ENCODE measurements at places on chromosomes 16 and 17.
A peak's percentile ranks its signal among the peaks of the same experiment; 100 is the strongest.

DNA sequence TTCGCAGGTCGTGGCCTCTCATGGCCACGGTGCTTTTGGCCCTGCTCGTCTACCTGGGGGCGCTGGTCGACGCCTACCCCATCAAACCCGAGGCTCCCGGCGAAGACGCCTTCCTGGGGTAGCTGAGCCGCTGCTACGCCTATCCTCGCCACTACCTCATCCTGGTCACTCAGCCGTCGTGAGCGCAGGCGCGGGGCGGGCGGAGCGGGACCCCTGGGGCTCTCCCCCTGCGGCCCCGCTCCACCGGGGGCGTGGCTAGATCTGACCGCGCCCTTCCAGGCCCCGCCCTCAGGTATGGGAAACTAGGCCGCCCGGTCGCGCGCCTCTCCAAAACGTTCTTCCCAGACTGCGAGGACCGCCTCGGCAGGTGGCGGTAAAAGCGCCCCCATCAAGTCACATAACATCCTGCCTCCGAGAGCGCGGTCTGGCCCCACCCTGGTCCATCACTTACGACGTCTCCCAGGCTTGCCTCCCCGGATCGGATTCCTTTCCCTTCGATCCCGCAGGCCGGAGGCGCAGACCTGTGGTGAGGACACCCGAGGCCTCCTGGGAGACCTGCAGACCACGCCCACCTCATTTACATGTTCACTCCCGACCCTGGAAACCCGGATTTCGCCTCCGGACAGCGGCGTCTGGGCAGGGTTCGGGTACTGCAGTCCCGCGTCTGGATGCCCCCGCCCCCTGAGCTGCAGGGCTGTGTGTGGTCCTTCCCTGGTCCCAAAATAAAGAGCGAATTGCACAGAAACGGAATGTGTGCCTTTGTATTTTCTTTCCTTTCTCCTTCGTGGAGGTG is 91.5 kb upstream of the TMEM97 start:
- DNase-seq = peak; percentile 57

GRCh38 chr16:57897053-57897784 is 73.7 kb downstream of the CNGB1 start:
- no peak for DNase-seq

DNA sequence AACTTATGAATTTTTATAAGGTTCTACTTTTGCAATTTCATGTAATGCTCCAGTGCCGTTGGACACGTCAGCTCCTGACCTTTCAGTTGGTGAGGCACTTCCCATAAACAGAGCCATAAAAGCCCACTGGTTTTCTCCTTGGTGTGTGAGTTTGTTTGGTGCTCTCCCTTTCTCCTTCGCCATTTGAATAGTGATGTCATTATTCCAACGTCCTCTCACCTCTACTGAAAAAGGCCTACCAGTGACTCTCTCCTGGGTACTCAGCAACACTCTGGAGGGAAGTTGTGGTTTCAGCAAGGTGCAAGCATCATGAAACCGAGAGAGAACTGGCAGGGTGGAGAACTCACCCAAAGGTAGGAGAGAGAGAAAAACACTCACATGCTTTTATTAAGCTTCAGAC is 29.6 kb upstream of the HNF1B start:
- peak; percentile 46 for DNase-seq

DNA sequence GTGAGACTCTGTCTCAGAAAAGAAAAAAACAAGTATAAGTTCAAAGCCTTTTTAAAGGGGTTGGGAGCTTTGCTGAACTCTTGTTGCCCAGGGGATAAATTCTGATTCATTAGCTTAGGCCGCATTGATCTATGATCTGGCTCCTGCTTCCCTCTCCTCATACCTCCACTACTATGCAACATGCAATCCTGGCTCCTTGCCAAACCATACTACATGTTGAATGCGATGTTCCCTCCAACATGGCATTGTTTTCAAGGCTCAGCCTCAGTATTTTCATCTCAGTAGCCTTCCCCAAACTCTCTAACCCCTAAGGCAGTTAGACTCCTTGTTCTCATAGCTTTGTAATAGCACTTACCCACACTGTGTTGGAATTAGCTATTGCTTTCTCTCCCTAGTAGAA is 6.2 kb downstream of the REXO5 start:
- no peak for DNase-seq

DNA sequence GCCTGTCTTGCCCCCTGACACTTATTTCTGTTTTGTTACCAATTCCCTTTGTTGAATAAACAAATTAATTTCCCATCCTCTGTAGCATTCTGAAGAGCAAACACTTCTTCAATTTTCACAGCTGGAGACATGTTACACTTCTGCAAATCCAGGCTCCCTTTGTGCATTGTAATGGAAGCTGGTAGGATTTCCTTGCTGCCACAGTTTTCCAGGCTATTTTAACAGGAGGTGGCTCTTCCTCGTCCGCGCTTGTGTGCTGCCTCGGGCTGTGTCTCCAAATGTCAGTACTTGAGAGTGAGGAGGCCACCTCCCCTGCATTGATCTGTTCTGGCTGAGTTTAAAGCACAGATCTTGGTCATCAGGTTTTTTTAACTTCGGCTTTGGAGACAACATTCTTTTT is 40.0 kb downstream of the SOST start:
- no peak for DNase-seq

- DNase-seq = no peak
Measured at GRCh38 chr17:20096430-20096829, 87.3 kb downstream of the SPECC1 start.

DNA sequence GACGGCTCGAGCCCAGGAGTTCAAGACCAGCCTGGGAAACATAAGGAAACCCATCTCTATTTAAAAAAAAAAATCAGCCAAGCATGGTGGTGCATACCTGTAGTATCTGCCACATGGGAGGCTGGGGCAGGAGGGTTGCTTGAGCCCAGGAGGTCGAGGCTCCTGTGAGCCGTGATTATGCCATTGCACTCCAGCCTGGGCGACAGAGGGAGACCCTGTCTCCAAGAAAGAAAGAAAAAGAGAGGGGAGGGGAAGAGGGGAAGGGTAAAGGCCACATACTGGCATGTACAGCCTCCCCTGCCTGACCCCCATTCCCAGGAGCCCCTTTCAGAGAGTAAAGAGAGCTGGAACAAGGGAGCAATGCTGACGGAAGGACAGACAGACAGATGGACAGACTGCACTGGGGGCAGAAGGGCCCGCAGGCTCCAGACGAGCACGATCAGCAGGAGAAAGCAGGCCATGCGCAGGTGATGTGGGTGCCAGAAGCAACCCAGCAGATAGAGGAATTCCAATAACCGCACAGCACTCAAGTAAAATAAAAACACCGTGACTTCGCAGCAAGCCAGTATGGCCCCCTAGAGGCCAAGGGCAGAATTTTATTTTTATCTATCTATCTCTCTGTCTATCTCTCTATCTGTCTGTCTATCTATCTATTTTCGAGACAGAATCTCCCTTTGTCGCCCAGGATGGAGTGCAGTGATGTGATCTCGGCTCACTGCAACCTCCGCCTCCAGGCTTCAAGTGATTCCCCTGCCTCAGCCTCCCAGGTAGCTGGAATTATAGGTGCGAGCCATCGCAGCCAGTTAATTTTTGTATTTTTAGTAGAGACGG is 27.1 kb upstream of the SNN start:
- no peak for DNase-seq

DNA sequence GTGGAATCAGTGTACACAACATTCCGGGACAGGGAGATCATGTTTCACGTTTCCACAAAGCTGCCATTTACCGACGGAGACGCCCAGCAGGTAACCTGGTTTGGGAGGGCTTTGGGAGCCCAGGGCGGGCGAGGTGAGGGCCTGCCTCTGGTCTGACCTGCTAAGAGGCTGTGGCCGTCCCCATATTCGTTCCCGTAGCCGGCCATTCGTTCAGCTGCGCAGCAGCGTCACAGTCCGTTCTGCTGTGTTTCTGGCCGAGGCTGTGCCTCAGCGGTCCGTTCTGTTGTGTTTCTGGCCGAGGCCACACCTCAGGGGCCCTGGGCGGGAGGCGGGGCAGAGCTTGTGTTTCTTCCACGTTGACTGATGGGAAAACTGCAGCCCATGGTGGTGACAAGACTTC is 68.0 kb downstream of the OR1D5 start:
- DNase-seq = no peak

DNA sequence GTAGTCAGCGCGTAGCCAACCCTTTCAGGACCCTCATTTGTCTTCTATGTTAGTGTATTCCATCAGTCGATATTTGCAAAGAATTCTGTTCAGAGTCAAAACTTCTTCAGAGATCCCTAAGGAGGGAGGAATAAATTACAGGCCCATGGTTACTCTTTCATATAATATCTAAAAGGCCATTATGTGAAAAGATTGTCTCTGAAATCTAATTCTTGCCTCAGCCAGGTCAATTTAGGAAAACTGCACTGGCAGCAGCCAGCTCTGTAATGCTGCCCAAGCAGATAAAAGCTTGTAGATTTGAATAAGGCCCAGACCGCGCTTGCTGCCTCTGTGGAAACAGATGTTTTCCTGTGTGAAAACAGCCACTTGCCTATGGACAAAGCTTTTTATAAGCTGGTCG is 379.8 kb downstream of the CNTNAP4 start:
- no peak for DNase-seq

DNA sequence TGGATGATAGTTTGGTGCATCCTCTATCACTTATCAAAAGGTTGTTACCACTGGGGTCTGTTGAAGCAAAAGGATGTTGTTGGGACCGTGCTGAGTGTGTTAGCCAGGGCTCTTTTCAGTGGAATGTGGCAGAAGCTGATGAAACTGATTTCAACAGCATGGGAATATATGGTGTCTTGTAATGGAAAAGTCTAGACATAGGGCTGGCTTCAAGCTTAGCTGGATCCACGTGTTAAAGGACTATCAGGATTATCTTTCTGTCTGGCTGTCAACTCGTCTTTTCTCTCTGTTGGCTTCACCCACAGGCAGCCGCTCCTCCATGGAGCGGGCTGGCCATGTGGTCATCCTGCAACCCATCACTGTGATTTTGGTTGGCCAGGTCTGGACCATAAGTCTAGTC is 8.7 kb downstream of the SNX29 start:
- DNase-seq = no peak

DNA sequence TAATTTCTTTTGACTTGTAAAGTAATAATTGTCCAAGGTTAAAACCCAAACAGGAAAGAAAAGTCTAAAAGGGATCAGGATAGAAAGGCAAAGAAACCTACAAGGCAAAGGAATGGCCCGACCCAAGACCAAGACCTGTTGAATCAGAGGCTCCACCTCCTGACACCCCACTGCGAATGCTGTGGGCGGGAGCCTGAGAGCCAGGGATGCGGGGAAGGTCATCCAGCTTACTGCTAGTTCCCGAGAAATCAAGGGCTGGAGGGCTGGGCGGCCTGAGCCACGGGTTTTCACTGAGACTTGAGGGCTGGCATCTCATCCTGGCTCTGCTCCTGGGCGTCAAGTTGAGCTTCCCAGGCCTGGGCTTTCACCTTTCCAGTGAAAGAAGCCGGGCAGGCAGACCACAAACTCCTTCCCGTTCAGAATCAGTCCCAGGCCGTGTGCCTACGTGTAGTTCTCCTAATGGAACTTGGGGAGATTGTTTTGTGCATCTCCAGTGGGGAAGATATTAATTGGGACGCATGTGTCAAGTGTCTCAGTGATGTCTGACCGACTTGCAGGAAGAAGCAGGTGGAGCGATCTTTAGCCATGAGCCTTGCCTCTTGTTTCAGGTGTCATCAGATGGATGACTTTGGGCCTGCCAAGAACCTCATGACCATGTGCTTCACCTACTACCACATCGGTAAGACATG is 36.9 kb downstream of the CIBAR2 start:
- DNase-seq = no peak

GRCh38 chr17:37466471-37466870 is 23.2 kb upstream of the DUSP14 start:
- no peak for DNase-seq

DNA sequence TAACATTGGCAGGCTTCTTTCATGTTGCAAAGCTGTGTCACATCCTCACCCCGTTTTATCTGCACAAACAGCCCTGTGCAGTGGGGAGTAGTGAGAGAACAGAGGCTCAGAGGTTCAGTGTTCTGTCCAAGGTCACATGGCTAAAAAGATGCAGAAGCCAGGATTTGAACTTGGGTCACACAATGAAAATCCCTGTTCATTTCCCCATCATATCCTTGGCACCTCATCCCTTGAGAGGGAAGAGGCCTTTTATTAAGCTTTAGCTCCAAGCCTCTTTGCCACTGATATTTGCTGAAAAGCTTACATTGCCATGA is 106.6 kb downstream of the AMFR start:
- no peak for DNase-seq

GRCh38 chr16:80369138-80369958 is 171.4 kb upstream of the DYNLRB2 start:
- no peak for DNase-seq

DNA sequence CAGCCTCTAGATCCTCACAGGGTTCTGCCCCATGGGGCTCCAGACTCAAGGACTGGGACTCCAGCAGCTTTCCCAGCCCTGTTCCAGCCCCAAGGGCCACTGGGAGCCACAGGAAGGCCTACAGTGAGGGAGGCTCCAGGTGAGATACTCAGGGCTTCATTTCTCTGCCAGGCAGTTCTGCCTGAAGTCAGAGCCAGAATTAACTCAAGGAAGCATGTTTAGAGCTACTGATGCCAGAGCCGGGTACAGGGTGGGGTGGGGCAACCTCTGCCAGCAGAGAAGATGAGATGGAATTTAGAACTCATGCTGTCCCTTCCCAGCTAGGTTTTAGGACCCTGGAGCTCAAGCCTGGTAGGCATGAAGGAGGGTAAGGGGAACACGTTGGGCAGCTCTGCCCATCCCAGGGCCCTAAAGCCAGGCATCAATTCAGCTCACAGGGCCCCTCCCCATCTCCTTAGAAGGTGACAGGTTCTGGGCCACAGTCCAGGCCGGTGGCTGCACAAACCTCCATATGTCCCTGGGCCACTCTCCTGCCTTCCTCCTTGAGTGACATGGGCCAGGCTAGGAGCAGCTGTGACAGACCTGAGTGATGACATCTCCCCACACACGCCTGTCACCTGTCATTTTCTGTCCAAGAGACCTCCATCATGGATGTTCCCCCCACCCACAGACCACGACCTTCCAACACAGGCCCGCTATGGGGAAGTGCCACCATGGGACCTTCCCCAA is 24.5 kb upstream of the SPPL2C start:
- DNase-seq = no peak

DNA sequence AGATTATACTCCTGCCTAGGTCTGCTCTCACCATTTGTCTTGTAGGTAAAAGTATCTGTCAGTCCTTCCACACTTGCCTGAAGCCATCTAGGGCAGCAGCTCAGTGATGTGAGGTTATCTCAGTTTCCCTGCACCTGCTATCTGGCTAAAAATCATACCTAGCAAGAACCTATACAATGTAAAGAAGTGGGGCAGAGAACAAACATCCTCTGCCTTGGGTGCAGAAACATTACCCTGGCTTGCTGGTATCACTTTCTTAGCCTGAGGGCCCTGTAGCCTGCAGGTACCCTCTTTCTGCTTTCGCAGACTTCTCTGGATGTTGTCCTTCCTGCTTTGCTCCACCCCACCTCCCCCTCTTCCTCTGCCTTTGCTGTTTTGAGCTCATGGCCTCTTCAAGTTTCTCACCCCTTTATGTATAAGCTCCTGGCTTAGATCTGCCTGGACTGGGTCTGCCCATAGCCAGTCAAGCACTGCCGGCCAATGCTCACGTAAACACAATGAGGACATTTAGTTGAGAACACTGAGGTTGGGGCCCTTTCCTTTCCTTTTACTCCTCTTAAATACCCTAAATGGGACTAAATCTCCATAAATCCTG is 8.7 kb upstream of the SDK2 start:
- no peak for DNase-seq
